ENCODE measurements at places on chromosomes 16 and 17. TPM values are rescaled to one million over a fixed set of nuclear protein-coding genes. Genes with fewer than 3 reads are reported as not detected.

DNA sequence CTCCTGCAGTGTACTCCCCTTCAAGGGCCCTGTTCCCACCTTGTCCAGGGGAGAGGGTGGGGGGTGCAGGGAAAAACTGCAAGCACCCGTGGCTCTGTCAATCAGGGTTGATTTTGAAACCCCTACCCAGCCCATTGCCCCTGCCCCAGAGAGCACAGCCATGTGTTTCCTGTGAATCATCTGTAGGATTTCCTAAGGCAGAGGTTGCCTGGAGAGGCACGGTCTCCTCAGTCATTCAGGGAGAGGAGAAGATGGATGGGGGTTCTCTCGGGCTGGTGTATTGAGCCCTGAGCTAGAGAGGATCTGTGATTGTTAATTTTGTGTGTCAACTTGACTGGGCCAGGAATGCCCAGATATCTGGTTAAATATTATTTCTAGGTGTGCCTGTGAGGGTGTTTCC lies 3.5 kb upstream of the AGRP start:
- no peak for DNase-seq

GRCh38 chr17:356671-357434 lies 4.2 kb upstream of the RPH3AL start:
- DNase-seq: no peak

DNA sequence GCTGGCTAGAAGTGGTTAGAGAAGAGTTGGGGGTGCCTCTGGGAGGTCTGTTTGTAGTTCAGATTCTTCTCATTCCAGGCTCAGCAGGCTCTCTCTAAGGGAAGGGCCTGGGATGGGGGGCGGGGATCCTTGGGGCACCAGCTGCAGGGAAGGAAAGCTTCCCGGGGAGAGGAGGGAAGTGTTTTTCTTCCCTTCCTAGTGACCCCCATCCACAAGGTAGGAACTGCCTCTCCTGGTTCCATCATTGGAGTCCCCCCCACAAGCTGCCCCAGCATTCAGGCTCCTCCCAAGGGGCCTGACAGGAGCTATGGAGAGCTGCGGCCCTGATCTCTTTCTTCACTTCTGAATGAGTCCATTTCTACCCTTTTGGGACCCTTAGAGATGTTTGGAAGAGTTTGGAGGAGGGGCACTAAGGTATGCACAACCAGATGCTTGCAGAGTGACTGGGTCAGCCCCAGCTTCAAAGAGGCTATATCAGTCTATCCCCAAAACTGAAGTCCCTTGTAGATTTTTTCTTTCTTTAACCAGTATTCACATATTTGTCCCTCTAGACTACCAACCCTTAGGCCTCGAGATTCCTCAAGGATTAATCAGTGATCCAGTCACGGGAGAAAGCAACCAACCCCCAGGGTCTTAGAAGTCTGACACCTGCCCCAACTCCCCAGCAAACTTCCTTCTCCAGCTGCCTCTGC lies 13.9 kb upstream of the FZD2 start:
- DNase-seq: peak; percentile 92

- DNase-seq: no peak
Measured at GRCh38 chr16:87541872-87542234, 49.0 kb upstream of the ZCCHC14 start.

DNA sequence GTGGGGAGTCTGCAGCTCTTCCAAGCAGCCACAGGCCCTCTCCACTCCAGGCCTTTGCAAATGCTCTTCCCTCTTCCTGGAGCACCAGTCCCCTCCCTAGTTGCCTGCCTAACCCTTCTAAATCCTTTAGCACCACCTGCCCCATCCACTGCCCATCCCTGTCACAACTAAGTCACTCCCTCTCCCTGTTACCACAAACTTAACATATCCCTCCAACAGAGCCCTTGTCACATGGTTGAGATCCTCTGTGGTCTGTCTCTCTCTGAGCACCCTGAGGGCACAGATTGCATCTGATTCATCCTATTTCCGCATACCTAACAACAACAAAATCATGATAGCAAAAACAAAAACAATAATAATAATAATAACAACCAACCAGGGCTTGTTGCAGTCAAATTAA lies 11.0 kb upstream of the BEAN1 start:
- DNase-seq: peak; percentile 86

DNA sequence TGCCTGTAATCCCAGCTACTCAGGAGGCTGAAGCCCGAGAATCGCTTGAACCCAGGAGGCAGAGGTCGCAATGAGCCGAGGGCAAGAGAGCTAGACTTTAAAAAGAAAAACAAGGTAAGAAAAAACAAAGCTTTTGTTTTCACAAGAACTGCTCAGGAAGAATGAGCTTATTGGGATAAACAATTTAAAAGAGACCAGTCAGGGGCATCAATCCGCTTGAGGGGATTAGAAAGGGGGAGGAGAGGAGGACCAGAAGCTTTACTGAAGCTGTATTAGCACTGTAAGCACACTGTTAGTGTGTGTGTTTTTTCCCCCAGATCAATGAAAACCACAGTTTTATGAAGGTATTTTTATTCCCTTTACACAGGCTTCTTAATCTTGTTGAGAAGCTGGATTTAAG lies 8.8 kb downstream of the TMEM170A start:
- no peak for DNase-seq

DNA sequence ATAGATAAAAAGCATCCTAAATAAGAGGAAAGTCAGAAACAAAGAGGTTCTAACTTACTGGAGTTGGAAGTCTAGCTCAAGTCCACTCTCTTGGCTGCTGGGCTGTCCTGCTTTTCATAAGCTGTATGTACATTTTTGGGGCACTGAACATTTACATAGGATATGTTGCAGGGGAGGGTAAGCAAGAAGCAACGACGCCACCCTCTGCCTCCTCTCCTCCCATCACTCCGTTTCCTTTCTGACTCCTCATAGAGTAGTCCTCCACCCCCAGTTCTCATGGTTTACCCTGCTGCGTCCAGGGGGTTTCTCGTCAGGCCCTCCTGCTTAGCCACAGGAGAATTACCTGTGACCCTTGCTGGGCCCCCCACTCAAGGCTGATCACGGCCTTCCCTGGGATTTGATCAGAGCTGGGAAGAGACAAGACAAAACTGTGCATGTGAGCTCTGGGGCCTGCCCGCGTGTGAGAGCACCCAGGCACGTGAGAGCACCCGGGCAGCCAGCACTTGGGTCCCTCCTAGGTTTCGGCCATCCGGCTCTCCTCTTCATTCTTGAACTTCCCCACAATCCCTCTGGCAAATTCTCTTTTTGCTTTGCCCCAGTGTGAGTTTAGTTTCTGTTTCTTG lies 37.1 kb downstream of the TMEM11 start:
- no peak for DNase-seq

- DNase-seq: no peak
Measured at GRCh38 chr16:22213801-22214200, 7.7 kb downstream of the EEF2K start.

DNA sequence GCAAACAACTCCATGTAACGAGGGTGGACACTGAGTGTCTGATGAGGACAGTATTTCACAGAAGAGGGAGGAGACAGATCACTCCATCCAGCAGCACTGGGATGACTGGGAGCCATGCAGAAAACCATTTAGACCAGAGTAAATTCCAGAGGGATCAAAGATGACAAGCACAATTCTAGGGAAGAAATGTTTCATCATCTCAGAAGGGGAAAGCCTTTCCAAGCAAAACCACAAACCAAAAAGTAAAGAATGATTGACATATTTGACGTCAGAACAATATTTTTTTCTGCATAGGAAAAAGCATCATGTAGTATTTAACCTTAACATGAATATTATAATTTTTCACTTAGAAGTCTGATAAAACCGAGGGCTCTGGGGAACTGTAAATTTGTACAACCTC lies 4.8 kb downstream of the DNASE1 start:
- no peak for DNase-seq

- no peak for DNase-seq
Measured at GRCh38 chr17:2279707-2280106, 23.9 kb downstream of the SMG6 start.

DNA sequence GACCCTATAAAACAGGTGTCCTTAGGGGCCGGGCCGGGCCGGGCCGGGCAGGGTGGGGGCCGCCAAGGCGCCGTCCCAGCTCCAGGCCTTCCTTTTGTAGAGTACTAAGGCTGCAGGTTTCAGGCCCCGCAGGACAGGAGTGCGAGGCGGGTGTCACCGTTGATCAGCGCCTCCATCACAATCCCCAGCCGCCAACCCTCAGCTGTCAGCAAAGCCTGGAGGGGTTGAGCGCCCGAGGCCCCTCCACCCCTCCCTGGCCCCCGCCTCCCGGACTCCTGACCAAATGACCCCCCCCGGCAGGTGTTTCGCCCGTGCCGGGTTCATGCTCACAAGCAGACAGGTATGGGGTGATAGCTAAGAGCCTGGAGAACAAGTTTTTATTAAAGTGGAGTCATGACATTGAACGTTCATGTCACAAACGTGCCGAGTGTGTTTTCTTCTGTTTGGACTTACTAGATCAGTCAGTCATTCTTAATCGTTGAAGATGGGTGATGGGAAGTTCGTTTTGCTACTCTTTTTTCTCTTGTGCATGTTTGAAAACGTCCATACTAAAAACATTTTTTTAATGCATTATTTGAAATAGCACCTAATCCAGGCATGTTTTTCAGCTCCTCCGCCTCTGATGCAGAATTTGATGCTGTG lies 534 bp downstream of the ARL2BP start:
- DNase-seq: peak; percentile 6

DNA sequence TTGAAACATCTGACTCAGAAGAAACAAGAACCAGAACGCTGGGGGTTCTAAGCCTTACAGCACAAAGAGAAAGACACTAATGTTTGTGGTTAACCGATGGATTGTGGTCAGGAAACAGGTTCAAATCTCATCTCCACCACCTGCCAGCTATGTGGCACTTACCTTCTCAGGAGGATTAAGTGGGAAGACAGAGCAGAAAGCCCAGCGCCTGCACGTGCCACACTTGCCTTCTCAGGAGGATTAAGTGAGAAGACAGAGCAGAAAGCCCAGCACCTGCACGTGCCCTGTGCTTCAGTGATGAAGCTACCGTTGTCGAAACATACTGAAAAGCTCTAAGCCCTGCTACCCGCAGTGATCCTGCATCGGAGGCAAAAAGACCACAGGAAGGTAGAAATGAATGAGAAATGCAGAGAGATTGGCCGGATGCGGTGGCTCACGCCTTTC lies 90.6 kb downstream of the NXN start:
- DNase-seq: no peak

Gene KCNH6
- total RNA-seq: not detected

Gene HSD17B2
- total RNA-seq: 2.6 TPM
